ENCODE measurements at places on chromosomes 7 and 10.

DNA sequence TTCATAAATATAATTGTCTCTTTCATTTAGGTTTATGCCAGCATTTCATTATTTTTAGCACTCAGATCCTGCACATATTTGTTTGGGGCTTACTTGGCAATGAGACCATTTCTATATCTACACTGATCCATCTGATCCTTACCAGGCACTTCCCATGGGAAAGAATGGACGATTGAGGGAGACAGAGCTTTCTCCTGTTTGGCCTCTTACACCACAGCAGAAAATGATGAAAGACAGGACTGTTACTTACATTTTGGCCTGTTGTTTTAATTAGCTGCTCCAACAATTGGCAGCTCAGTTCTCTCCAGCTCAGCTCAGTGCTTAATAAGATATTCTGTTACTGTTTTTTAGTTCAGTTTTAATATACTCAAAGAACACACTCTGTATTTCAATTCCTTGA, 77.6 kb upstream of the RSU1 start:
- no peak for DNase-seq

DNA sequence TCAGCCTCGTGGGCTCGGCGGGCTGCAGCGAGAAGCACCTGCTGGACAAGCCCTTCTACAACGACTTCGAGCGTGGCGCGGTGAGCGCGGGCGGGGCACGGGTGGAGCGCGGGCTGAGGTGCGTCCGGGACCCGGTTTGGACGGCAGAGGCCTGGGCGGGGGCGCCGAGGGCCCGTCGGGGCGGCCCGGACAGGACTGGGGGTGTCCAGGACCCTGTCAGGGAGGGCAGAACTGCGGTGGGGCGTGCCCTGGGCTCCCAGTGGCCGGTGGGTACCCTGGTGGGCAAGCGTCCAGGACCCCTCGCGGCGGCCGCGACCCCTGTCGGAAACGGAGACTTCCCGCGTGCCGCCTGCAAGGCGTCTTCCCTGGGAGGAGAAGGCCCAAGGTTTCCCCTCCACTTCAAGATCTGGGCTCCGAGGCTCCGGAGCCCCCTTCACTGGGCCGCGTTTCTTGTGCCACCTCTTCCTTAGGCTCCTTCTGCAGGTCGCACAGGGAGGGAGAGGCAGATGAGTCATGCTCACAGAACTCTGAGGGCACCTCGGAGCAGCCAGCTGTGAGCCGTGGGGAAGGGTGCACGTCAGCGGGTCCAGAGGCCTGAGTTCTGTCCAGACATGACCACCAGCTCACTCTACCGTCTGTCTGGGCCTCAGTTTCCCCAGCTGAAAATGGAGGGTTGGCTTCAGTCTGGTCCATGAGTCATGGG, 485 bp downstream of the ALOX5 start:
- no peak for DNase-seq

DNA sequence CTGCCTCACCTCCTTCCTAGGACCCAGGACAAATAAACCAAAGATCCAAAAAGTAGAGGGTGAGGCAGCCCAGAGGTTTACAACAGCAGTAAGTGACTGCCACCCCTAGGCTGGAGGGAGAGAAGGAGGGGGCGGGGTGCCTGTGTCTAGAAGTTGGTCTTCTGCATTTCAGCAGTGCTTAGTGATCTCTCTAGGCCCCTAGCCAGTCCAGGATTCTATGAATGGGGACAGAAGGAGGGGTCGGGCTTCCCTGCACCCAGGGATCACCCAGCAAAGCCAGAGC, 62.8 kb upstream of the KDM7A start:
- no peak for DNase-seq

DNA sequence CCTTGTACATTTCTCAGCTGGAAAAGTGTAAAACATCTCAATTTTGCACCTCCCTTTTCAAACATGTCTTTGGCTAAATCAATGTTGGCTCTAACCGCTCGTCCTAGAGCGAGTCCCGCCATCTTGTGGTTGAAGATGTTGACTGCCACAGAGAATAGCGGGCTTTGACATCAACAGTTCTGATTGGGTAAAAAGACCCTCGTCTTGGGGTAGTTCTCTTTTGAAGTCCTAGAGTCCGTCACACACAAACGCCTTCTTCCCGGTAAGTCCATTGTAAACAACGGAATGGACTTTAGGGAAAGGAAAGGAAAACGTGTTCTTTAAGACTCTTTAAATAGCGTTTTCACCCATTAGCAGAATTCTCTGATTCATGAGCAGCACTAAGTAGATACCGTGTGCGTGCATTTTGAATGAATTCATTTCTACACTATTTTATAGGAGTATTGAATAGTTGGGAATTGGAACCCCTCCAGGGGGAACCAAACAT, 452 bp upstream of the RPP30 start:
- DNase-seq, result peak; percentile 10

DNA sequence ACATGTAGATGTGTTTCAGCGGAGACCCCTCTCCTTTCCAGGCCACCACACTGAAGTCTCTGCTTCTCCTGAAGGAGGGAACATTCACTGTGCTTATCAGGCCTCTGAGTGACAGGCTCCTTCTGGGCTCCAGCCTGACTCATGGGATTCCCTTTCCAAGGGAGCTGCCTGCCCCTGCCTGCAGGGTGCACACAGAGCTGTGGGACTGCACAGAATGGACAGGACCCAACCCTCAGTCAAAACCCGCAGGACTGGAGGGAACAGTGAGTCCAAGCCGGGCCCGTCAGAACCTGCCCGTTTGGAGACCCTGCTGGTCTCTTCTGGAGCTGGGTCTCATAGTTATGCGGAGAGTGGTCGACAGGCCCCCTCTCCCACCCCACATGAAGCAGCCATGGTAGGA, 32.6 kb downstream of the PLAC9 start:
- no peak for DNase-seq

- no peak for DNase-seq
These were observed 50.9 kb downstream of the TPK1 start for GRCh38 chr7:144784943-144785342.

DNA sequence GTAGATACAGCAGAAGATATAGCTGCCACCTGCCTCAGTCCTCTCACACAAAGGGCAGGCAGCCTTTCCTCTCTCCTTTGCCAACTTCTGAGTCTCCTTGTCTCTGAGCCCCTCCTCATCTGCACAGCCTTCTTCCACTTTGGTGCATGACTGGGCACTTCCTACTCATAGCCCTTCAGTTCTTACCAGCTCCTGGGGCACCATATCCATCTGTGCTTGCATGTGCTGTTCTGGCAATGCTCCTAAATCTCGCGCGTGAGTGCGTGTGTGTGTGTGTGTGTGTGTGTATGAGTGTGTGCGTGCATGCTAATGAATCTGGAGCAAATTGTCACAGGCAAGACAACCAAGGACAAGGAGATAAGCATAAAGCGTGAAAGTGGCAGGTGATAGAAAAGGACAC, 1271.6 kb upstream of the SORCS1 start:
- no peak for DNase-seq

- no peak for DNase-seq
These were observed 1.7 kb upstream of the VGF start for GRCh38 chr7:101166909-101167644.

- DNase-seq, result no peak
These were observed 160.6 kb upstream of the AOAH start for GRCh38 chr7:36884910-36885309.

DNA sequence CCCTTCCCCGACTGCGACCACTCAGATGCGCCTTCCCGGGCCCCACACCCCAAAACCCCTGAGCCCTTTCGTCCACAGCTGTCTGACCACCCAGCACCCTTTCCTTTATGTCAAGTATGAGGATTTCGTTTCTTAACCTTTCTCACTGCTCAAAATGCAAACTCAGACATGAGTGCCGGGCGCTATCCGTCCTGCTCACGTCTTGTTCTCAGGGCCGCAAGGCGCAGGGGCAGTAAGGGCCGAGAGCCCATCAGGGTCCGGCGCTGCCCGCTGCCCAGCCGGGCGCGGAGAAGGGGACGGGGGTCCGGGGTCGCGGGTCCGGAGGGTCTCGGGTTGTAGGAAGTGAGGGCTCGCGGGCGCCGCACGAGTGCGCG, 670 bp upstream of the RBM33 start:
- DNase-seq, result no peak

DNA sequence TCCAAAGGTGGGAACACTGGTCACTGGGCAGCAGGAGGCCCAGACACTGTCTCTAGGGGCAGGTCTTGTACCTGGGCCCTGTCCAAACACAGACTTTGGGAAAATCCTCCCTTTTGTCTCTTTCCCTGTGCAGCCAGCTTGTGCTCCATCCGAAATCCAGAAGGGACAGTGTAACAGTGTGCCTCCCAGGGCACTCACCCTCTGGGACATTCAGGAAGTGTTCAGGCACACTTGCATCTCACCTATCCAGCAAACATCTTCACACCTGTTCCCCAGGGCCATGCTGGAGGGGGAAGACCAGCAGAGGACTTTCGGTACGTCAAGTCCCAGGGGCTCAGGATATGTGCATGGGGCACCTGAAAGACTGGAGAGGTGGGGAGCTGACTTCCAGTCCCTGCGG, 38.9 kb downstream of the TNS3 start:
- no peak for DNase-seq

DNA sequence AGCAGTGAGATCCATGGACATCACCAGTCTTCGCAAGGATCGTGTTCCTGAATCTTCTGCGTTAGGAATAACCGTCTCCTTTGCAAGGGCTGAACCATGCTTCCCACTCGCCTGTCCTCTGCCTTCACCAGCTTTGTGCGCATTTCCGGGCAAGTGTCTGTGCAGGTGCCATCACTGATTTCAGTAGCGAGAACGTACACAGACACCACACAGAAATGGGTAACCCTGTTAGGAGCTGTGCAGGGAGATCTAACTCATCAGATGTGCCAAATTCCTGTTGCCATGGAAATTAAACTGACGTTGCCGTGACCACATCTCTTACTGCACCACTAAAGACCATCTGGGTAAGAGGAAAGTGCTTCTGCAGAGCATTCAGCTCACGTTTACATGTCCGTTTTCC, 146.3 kb downstream of the DIP2C start:
- no peak for DNase-seq

GRCh38 chr7:2138146-2138765, 94.5 kb downstream of the MAD1L1 start:
- DNase-seq, result no peak

DNA sequence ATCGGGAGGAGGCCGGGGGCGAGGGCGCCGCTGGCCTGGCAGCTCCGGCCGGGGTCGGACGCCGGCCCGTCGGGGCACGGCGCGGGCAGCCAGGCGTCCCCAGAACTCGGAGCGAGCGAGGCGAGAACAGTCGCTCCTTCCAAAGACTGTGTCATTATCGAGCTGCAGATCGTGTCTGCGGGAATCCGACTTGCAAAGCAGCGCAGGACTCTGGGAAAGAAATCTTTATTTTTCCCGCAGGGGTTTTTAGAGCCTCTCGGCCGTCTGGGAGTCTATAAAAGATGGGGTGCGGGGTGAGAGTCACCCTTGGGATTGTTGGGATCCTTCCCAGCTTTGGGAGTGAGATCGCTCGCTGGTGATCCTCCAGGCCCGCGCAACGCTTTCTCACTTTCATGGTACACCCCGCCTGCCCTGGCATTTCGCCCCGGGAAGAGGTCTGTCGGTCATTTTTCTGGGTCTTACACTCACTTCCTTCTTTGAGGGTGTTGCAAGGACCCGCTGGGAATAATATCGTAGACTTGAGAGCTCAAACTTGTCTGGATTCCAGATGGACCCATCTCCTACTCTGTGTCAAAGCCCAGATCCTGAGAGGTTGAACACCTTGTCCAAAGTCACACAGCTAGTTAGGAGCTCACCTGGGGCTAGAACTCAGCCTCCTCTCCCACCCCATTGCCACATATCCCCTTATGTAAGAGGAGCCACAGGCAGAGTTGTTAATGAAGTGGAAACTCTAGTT, 1.0 kb downstream of the UBTD1 start:
- DNase-seq, result no peak

DNA sequence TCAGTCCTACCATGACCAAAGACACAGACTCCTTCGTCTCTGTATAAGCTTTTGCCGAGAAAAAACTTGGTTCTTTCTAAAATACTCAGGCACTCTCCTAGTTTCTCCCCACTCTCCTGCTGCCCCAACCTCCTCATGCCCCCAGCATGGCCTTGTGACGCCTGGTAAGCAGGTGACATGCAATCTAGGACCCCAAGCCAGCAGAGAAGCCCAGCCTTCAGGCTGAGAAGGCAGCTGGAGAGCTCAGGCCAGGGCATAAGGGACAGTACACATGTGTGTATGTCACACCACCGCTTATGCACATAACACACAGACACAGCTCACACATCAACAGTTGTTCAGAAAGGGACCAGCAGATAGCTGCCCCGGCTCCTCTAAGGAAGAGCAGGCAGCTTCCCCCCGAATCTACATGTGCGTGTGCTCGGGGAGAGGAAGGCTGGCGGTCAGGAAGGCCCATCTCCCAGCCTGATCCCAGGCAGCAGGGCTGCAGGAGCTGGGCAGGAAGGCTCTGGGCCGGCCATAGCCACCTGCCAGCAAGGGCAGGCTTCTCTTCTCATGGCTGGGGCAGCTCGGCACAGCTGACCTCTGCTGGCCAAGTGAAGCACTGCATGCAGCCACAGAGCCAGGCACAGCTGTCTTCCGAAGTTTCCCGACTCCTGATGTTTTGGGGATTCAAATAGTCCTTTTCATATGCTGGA, 8.5 kb downstream of the DDX56 start:
- DNase-seq, result peak; percentile 83

DNA sequence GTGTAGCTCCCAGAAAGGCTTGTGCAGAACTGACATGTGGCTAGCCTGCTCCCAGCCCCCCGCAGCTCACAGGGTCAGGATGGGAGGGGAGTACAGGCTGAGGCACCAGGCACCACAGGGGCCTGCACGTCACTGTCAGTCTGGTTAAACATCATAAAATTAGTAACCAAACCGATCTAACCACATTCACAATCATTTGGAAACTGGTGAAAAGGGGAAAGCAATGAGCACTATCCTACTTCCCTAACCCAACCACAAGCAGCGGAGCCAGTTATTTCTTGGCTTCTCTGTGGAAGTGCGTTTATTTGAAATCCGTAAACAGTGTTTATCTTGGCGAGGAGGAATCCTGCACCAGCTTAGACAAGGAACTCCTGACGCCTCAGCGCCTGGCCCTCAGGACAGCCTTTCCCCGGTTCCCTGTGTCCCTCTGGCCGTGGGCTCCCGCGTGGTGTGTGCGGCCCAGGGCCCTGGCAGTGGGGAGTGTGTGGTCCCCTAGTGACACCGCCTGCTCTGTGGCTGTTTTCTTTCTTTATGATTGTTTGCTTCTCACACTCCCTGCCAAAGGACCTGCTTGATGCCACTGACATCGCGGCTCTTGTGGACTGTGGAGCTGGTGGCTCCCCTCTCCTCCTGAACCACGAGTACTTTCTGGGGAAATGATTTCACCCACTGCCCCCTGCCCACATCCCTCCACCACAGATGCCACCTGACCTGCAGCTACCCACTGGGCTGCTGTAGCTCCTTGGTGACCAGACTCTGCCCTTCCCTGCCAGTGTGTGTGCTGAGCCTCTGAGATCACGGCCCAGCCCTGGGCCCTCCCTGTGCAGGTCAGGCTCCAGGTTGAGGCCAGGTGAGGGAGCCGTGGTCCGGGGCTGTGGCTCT, 38.0 kb downstream of the INPP5A start:
- DNase-seq, result peak; percentile 71

GRCh38 chr7:41063116-41063515, 639.8 kb downstream of the INHBA start:
- DNase-seq, result no peak

Measured in stimulated activated effector memory CD8-positive, alpha-beta T cell treated with anti-CD3 and anti-CD28 coated beads, Interleukin-12 subunit alpha, Interleukin-12 subunit beta, amount 100 ng/mL, for 72 hours (primary cell).